ENCODE measurements at places on chromosomes 11 and 22.

GRCh38 chr11:37552284-37552683, 954.2 kb upstream of the RAG2 start:
- no peak for DNase-seq

GRCh38 chr11:11324090-11324489, 29.0 kb downstream of the CSNK2A3 start:
- DNase-seq = no peak

DNA sequence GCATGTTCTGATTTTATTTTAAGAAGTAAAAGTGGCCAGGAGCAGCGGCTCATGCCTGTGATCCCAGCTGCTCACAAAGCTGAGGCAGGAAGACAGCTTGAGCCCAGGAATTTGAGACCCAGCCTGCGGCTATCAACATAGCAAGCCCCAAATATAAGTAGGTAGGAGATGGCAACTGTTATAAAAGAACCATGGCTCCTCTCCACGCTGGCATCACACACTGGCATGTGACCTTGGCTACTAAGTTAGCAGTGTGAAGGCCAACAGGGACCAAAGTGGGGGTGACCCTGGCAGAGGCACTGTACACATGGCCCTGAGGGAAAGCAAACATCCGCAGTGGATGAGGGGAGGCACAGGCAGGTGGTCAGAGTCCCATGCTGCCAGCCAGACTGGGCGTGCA, 33.0 kb downstream of the TPST2 start:
- DNase-seq = no peak

DNA sequence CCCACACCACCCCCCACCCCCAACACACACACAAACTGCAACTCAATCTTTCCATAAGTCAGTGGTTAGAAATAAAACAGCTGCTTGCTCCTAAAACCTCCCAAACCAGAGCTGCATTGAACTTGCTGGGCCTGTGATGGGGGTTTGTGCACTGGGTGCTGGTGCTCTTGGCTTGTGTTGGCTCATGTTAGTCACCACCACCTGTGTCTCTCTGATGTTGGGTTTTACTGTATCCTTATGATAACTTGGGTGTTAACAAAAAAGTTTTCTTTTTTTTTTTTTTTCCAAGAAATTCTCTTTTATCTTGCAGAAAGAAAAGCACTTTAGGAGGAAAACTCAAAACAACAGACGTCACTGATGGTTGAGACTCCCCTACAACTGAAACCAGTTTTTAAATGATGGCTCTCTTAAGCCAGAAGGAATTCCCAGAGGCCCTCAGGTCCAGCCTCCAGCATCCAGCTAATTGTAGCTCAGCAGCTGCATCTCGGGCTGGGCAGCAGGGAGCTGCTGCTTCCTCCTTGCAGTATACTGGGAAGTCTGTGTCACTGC, 79.9 kb upstream of the DRD2 start:
- no peak for DNase-seq

GRCh38 chr22:21100149-21101032, 54.6 kb downstream of the LRRC74B start:
- DNase-seq = peak; percentile 22

DNA sequence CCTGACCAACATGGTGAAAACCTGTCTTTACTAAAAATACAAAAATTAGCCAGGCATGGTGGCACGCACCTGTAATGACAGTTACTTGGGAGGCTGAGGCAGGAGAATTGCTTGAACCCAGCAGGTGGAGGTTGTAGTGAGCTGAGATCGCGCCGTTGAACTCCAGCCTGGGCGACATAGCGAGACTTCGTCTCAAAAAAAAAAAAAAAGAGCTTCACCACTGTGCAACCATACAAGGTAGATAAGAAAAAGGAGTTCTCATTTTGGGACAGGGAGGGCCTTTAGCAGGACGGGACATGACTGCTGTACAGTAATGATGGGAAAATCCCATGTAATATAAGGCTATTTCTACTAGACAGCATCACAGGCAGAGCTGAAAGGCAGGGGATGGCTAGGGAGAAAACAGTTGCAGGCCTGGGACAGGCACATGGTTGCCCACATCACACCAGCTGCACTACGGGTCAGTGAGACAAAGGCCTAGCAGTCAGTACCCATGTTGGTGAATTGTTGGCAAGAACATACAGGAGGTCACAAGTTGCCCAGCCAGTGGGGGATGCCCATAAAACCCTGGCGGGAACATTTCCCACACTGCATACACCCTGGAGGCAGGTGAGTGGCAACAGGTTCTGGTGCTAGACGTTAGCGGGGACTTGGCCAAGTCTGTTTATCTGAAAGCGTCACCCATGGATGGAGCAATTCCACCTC, 5.4 kb downstream of the TANGO2 start:
- no peak for DNase-seq

DNA sequence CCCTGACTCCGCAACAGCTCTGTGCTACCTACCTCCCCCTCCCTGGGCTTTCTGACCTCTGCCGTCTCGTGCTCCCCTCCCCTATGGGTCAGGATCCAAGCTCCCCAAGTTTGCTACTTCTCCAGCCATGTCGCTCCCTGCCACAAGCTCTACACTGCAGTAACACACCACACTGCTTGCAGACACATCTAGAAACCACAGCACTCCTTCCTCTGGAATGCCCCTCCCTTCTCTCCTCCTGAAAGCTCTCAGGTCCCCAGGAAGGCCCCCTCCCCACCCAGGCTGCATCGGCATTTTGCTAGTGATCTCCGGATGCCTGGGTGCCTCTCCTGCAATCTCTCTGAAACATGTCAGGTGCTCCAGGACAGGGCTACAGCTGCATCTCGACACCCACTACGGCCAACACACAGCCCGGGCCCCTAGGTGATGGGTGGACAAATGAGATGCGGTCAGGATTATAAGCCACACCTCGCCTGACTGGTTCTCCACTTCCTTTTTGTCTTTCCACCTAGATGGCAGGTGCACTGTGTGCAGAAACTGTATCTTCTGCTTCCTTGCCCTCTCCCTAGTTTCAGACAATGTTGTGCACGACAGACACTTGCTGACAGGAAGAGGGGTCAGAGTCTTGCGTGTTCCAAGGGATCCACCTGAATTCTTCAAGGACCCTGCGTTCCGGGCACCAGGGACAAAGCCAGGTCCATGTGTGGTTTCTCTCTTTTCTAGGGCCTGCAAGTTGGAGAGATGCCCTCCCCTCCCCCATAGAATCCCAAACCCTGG, 22.9 kb downstream of the RPUSD4 start:
- DNase-seq = no peak

DNA sequence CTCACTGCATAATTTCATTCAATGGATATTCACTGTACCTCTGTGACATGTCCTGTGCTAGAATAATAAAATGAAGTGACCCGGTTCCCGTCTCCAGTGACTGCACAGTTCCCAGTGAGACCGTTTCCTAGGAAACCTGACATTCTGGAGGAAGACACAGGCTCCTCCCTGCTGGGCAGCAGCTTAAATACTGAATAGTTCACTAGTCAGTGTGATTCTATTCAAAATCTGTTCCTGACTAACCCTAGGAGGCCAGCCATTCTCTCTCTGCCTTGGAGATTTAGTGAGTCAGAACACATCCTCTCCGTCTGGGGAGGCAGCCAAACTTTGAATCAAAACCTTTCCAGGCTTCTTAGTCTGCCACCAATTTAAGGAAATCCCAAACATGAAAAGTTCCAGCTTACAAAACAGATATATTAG, 11.3 kb downstream of the TRIM66 start:
- DNase-seq = peak; percentile 93

DNA sequence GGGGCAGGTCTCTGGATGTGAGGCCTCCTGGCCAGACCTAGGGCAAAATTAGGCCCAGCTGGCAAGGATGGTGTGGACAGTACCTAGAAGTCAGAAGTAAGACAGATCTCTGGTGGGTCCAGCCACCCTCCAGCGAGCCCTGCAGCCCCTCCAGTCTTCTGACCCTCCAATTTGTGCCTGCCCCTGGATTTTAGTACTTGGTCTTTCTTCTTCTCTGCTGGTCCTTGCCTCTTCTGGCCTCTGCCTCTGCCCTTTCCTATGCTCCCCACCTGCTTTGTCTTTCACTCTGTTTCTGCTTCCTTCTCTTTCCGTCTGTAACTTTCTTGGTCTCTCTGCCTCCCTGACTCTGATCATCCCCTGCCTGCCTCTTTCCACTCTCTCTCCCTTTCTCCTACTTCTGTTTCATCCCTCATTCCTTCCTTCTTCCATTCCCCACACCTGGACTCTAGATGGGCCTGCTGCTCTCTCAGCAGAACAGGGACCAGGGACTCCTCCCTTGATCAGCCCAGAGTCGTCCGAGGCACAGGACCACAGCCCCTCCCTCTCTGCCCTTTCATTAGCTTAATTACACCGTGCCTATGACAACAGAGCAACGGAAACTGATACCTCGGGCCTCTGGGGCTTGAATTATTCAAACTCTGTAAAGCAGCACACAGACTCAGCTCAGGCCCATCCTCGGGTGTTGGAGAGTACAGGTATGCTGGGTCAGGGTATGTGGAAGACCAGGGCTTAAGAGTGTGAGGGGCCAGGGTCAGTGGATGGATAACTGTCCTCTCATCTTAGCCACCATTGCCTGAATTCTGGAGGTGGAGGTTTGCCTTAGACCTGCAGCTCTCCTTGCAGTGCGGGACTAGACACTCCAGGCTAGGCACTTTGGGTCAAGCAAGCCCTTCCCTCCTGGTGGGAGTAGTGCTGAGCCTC, at the start of gene CHRNA10:
Gene CHRNA10 (minus strand): TSS at position 51 of the 921 bp plus-strand sequence. CDS start 72 bp downstream, outside the sequence.
- no peak for DNase-seq

GRCh38 chr22:50577987-50578775, at the start of gene CPT1B:
TSS of gene CPT1B (minus strand) at chr22:50578427. CDS start at chr22:50577915, 512 bp downstream.
- DNase-seq = peak; percentile 47

GRCh38 chr22:49929211-49929979, 11.0 kb downstream of the CRELD2 start:
- DNase-seq = peak; percentile 79

- DNase-seq = no peak
Observed at GRCh38 chr22:44496305-44496704, 1.7 kb downstream of the RTL6 start.
